ENCODE measurements at places on chromosomes 13 and 19.

DNA sequence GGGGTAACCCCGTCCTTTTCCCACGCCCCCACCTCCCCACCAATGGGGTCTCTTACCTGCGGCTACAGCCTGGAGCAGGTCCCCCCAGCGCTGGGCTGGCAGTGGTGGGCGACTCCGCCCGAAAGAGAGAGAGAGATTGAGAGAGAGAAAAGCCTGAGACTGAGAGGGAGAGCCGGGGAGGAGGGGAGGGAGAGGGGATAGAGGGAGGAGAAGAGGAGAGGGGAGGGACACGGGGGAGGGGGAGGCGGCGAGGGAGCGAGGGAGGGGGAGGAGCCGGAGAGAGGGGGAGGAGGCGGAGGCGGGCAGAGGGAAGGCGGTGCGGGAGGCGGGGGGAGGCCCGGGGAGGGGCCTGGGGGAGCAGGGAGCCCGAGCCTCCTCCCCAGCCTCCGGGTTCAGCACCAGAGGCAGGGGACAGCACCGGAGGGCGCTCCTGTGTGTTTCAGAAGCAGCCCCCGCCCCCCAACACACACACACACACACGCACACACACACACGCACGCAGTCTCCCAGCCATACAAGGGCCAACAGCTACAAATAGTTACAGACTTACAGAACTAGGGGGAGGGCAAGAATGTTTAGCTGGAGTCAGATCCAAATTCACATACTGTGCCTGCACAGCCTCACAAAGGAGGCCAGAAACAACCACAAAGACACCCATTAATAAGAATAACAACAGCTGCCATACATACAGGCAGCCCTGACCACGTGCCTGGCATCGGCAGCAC, at the start of gene SLC8A2:
TSS of gene SLC8A2 (minus strand) at position 161 of the 725 bp plus-strand sequence. CDS start 5,490 bp downstream, outside the sequence.
- DNase-seq, result peak; percentile 55

DNA sequence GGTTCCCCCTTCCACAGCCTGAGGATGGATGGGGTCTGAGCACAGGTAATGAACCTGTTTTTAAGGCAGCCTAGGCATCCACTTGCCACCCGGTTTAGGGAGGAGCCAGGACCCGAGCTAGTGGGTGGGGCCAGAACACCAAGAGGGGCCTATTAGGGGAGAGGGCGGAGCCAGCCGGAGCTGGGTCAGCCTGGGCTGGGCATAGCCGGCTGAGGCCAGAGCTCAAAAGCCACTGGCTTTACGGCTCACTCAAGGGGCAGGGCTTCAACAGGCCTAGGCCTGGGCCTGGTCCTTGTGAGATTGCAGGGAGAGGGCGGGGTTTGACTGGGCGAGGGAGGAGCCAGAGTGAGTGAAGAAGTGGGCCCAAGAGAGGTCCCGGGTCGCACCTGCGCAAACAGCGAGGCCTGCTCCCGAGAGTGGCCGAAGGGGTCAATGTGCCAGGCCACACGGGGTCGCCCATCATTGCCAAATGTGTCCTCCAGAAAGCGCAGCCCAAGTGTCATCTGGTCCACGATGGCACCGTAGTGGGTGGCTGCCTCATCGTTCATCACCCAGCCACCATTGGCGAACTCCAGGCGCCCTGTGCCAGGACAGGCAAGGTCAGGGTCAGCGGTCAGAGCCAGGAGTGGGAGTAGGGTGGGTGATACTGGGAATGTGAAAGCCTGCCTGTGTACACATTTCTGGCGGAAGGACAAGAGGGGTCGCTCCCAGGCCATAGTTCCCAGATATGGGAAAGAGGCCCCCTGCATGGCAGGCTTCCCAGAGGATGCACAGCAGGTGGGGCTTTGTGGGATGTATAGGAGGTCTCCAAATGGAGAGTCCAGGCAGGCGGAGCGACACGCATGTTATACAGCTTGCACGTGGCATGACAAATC, 1.9 kb downstream of the MAN2B1 start:
- DNase-seq, result no peak

DNA sequence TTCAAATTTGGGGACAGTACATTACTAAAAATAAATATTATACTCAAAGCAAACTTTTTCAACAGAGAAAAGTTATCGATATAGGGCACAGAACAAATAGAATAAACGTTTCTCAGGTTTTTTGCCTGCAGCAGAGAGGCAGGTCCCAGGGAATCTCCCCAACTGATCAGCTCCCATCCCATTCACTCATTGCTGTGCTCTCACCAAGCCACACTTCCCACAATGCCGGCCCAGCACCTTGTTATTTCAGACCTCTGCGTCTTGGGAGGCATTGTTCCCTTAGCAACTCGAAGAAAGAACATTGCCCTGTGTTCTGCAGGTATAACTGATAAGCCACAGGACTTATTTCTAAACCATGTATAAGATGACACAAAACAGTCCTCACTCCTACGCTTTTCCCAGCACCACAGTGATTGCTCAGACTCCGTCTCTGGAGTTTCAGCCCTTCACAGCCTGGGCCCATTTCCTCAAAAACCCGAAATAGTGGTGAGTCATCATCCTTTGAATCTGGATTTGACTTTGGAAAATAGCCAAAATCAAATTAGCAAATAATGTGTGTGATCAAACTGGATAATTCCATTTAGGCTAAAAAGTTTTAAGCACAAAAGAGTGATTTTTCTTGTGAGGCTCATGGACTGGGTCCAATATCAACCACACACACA, 100.4 kb downstream of the DCLK1 start:
- no peak for DNase-seq

- DNase-seq, result no peak
Measured at GRCh38 chr13:111139452-111139851, 24.3 kb downstream of the ARHGEF7 start.

GRCh38 chr19:13909430-13909829, 3.4 kb downstream of the CC2D1A start:
- no peak for DNase-seq

DNA sequence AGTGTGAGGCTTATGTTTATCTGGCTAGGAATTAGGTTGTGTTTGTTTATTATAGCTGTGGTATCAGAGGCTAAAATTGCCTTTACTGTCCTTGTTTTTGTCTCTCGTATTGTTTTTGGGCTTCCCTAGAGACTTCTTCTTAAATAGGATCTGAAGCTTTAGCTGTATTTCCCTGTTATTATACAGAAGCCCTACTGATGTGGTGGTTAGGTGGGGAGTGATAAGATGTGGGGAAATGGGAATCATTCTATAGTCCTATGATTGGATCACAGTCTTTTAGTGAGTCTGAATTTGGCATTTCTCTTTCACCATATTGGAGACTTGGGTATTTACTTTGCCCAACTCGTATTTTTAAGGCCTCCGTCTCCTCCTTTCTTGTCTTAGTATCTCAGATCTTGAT, 8.3 kb upstream of the KL start:
- DNase-seq, result no peak

GRCh38 chr13:45928843-45929242, 77.3 kb upstream of the SIAH3 start:
- no peak for DNase-seq

DNA sequence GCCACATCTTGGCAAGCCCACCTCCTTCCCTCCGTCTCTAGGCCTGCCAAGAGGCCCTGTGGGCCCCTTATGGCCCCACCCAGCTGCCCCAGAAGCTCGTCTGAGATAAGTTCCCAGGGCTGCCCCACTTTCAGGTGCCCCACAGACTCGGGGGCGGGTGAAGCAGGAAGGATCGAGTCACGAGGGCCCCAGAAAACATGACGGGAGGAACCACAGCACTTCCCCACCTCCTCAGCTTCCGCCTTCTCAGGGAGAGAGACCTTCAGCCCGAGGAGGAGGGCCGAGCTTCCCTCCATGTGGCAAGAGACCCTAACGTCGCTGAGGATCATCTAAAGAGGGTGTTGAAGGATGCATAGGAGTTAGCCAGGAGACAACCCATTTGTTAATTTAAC, 4.5 kb upstream of the IL12RB1 start:
- DNase-seq, result peak; percentile 85

DNA sequence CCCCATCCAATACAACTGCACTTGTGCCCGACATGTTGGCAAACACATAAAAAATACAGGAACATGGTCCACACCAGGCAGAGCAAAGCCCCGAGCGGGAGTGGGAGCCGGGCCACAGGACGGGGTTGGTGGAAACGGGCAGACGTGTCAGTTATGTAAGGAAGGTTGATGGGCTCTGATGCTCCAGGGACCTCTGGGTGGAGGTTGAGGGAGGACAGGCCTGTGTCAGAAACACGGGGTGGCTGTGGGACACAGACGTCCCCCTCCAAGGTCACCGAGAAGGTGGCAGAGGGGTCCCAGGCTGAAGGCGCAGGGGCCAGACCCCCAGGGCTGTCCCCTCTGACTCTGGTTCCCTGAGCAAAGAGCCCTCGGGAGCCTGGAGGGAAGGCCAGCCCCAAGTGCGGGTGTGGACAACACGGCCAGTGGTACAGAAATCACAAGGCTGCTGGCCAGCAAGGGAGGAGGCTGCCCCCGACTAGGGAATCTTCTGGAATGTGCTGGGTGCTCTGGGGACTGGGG, 31.4 kb upstream of the C13orf46 start:
- no peak for DNase-seq

DNA sequence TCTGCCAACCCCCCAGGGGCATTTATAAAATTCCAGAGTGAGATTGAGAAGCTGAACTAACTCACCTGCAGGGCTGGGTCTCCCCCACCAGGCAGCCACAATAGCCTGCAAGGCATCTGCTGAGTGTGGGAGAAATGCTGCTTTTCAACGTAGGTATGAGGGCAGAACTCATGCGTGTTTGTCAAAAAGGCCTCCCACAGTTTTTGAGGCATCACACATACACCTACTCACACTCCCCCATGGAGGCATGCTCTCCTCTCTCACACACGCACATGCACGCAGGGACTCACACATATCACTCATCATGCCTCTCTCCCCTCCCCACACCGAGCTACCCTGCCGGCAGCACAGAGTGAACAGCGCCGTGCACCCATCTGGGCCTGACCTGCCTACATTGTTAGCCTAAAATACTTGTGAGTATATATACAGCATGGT, 390.5 kb downstream of the FGF9 start:
- peak; percentile 72 for DNase-seq

DNA sequence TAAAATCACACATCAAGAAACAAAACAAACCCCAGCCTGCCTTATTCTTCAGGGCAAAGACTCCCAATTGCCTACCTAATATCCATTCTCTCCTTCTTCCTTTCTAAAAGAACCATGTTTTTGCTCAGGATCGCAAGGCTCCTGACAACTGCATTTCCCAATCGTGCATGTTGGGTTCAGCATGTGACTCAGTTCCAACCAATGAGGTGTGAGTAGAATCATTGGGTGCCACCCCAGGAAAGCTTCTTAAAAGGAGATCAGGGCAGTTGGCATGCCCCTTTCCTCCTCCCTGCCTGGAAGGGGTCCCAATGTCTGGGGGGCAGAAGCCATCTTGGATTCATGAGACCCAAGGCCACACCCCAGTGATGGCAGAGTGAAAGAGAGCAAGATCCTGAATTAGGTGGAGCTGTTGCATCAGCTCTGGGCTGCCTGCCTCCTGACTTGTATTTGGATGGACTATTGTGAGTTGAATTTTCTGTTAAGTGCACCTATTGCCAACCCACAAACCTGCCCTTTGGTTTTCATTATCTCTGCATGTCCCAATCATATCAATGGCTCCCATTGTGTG, 26.0 kb upstream of the UBAC2 start:
- DNase-seq, result no peak

GRCh38 chr19:39809368-39809767, 24.6 kb downstream of the DYRK1B start:
- no peak for DNase-seq

GRCh38 chr13:113297370-113298042, 467 bp downstream of the LAMP1 start:
- peak; percentile 12 for DNase-seq

DNA sequence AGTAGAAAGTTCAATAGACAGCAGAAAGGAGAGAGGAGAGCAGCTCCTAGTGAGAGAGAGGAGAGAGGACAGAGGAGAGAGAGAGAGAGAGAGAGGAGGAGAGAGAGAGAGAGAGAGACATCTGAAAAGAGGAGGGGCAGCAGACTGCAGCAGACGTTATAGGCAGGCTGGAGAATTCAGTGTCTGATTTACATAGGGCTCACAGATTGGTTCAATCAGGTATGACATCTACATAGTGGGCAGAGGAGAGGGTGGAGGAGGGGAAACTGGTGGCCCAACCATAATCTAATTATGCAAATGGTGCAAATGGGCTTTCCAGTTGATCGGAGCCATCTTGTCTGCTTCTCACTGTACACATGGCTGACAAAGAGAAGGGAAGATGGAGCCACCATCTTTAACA, 221.3 kb upstream of the TRPC4 start:
- DNase-seq, result no peak

GRCh38 chr13:78875792-78876580, 217.0 kb upstream of the OBI1 start:
- no peak for DNase-seq

DNA sequence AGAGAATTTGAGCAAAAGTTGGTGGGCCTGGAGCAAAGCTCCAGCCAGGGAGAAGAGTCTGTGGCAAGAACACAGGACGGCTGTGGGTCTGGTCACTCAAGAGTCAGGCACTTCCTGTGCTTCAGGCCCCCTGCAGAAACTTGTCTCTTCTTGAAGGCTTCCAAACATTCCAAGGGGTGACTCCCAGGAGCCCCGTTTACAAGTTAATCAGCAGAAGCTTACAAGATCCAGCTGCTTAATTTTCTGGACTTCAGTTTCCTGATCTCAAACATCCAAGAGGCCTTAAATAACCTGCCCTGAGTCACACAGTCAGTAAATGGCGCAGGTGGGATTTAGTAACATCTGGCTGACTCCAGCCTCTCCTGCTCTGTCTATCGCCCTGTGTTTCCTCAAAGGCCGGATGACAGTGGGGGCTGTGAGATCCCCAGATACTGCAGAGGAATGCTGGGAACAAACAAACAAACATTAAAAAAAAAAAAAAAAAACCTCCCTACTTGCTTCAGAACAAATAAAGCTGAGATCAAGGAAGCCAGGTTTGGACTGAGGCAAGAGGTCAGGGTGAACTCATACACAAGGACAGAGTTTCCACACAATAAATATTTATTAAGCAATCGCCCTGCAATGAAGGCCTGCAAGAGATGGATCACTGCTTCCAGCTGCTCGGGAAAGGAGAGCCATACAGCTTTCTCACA, 175.4 kb upstream of the RFC3 start:
- DNase-seq, result no peak

GRCh38 chr13:28741084-28741491, 22.3 kb upstream of the SLC46A3 start:
- DNase-seq, result no peak

- no peak for DNase-seq
Measured at GRCh38 chr19:58559275-58560006, 1.0 kb upstream of the UBE2M start.

DNA sequence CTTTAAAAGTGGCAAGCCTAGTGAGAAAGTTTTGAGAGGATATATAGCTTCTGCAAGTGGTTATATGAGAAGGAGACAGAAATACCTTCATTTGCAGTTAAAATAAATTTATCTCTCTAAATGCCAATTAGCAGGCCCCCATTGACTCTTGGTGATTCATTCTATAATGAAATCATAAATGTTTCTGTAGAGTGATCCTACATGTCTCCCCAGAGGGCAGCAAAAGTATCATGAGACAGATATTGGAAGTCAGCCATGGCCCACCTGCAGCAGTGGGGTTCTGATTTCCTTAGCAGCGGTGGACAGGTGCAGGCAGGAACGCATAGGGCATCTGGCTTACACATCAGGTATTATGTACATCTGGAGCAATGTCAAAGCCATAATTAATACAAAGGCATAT, 385.4 kb upstream of the SLC10A2 start:
- no peak for DNase-seq

All from stimulated activated CD4-positive, alpha-beta T cell treated with anti-CD3 and anti-CD28 coated beads, Interleukin-2, amount 100 ng/mL, for 4 hours (primary cell).